CD8-positive, alpha-beta memory T cell (primary cell): ENCODE measurements at places on chromosomes 5 and 9.

DNA sequence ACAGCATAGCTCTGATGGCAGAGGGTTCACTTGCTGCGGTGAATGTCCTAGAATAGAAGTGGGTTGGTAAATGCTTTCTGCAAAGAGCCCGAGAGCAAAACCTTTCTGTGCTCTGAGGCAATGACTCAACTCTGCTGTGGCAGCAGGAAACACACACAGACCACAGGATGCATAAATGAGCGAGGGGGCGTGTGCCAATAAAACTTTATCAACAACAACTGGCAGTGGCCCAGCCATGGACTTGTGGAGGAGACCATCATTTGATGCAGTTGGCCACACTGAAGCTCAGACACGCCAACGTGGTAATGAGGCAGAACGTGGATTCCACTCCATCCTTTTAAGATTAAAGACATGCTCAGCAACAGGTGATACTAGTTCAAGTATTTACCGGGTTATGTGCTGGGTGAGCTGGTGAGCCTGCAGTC lies 6.8 kb downstream of the MRPL36 start:
- DNase-seq, result peak; percentile 45
- peaks cover 29% of the 10 kb centered on the region for H3K4me1 ChIP-seq
- H3K4me3 ChIP-seq, result peak overlapping the region; percentile 11
- peaks cover 4% of the 10 kb centered on the region for H3K36me3 ChIP-seq

DNA sequence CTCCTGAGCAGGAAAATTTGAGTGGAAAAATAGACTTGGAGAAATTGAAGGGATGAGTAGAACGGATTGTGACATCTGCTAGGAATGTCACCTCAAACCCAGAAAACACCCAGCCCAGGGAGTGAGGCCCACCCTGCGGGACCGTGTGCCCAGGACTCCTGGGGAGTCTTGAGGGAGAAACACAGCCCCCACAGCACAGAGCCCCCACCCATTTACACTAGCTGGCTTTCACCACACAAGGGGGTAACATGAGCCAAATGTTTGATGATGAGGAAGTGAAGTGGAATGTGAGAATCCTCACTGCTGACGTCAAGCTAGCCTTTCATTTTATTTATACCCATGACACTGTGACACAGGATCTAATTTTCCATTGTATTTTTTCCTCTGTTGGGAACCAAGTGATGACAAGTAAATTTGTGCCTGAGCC lies 42.8 kb upstream of the PDE8B start:
- H3K27ac ChIP-seq, result no peak overlapping the region
- no peak for DNase-seq
- H3K36me3 ChIP-seq, result no peaks in the 10 kb centered on the region
- peaks cover 5% of the 10 kb centered on the region for H3K27me3 ChIP-seq
- H3K4me3 ChIP-seq, result no peak overlapping the region
- no peaks in the 10 kb centered on the region for H3K4me1 ChIP-seq

GRCh38 chr9:131863306-131863896 lies 123.5 kb upstream of the RAPGEF1 start:
- H3K4me1 ChIP-seq, result no peaks in the 10 kb centered on the region
- no peaks in the 10 kb centered on the region for H3K36me3 ChIP-seq
- no peak overlapping the region for H3K4me3 ChIP-seq
- no peaks in the 10 kb centered on the region for H3K27me3 ChIP-seq
- DNase-seq, result no peak
- no peak overlapping the region for H3K27ac ChIP-seq

GRCh38 chr9:4594994-4595393 lies 67.1 kb upstream of the PLPP6 start:
- no peak overlapping the region for H3K4me3 ChIP-seq
- H3K27me3 ChIP-seq, result no peaks in the 10 kb centered on the region
- H3K27ac ChIP-seq, result no peak overlapping the region
- no peak for DNase-seq
- H3K36me3 ChIP-seq, result no peaks in the 10 kb centered on the region

GRCh38 chr9:122125158-122125508 lies 32.0 kb upstream of the TTLL11 start:
- peaks cover 15% of the 10 kb centered on the region for H3K27me3 ChIP-seq
- no peaks in the 10 kb centered on the region for H3K36me3 ChIP-seq
- no peak overlapping the region for H3K4me3 ChIP-seq
- peaks cover 5% of the 10 kb centered on the region for H3K4me1 ChIP-seq
- peak; percentile 66 for DNase-seq

DNA sequence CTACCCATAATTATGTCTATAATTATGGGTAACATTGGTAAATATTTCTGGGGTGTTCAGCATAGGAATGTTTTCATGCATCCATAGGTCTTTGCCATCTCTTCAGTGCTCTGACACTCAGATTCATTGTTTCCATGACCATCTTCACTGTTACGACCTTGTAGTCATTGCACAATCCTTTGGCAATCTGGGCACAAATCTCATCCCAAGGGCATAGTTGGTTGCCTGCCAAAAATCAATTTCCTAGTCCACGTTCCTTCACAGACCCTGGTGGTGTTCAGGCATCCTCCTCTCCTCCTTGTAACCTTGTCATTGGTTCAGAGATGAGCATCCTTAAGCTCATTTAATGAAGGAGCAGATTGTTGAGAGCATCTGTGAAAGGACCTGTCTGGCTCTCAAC lies 1400.7 kb downstream of the CDH12 start:
- no peaks in the 10 kb centered on the region for H3K4me1 ChIP-seq
- no peaks in the 10 kb centered on the region for H3K36me3 ChIP-seq
- no peaks in the 10 kb centered on the region for H3K27me3 ChIP-seq
- no peak for DNase-seq

DNA sequence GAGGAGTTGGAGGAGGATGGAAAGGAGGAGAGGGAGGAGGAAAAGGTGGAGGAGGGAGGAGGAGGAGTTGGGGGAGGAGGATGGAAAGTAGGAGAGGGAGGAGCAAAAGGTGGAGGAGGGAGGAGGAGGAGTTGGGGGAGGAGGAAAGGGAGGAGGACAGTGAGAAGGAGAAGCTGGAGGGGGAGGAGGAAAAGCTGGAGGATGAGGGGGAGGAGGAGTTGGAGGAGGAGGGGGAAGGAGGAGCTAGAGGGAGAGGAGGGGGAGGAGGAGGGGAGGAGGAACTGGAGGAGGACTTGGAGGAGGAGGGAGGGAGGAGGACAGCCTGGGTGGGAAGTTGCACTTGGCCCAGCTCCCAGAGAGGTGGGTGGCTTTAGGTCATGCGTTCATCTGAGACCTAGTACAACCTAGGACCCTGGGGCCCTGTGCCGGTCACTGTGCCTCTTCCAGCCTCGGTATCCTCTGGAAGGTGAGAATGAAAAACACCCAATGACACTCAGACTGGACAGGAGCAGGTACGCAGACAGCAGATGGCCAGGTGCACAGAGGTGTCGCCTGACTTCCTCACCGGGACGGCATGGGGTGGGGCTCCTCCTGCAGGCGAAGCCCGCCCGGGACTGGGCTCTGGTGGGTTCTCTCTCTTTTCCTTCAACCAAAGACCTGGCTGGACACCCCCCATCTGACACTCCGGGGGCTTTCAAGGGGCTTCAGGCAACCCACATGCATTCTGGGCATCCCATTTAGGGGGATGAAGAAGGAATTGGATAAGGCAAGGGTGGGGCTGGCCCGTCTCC lies 12.2 kb upstream of the SLC2A6 start:
- no peak overlapping the region for H3K4me3 ChIP-seq
- peaks cover 3% of the 10 kb centered on the region for H3K4me1 ChIP-seq
- no peaks in the 10 kb centered on the region for H3K36me3 ChIP-seq
- peaks cover 4% of the 10 kb centered on the region for H3K27me3 ChIP-seq
- no peak for DNase-seq

GRCh38 chr5:59393585-59394420 lies 499.7 kb downstream of the PDE4D start:
- no peaks in the 10 kb centered on the region for H3K4me1 ChIP-seq
- no peaks in the 10 kb centered on the region for H3K27me3 ChIP-seq
- DNase-seq, result no peak
- H3K36me3 ChIP-seq, result no peaks in the 10 kb centered on the region
- no peak overlapping the region for H3K4me3 ChIP-seq
- no peak overlapping the region for H3K27ac ChIP-seq

GRCh38 chr5:153957205-153957604 lies 81.5 kb downstream of the FAM114A2 start:
- H3K27ac ChIP-seq, result no peak overlapping the region
- H3K27me3 ChIP-seq, result no peaks in the 10 kb centered on the region
- no peaks in the 10 kb centered on the region for H3K36me3 ChIP-seq
- no peak overlapping the region for H3K4me3 ChIP-seq
- peaks cover 15% of the 10 kb centered on the region for H3K4me1 ChIP-seq
